Lower lobe of right lung (tissue), 2 donors: ENCODE measurements at places on chromosomes 12 and 14. TPM values are rescaled to one million over a fixed set of nuclear protein-coding genes. Genes with fewer than 3 reads are reported as not detected.

- H3K27ac ChIP-seq: no peak overlapping the region
- H3K27me3 ChIP-seq: no peaks in the 10 kb centered on the region
- H3K4me1 ChIP-seq: peaks cover 16% of the 10 kb centered on the region
- no peak for DNase-seq
Measured at GRCh38 chr12:7021956-7022355, 3.7 kb upstream of the LPCAT3 start.

GRCh38 chr14:67444395-67444794 lies 32.4 kb upstream of the PLEK2 start:
- H3K4me1 ChIP-seq: no peaks in the 10 kb centered on the region
- no peaks in the 10 kb centered on the region for H3K36me3 ChIP-seq
- H3K27me3 ChIP-seq: no peaks in the 10 kb centered on the region

- no peaks in the 10 kb centered on the region for H3K27me3 ChIP-seq
- H3K36me3 ChIP-seq: no peaks in the 10 kb centered on the region
- no peak for DNase-seq
- H3K4me1 ChIP-seq: no peaks in the 10 kb centered on the region
- H3K27ac ChIP-seq: no peak overlapping the region
- H3K4me3 ChIP-seq: no peak overlapping the region
Measured at GRCh38 chr14:84458881-84459280, 1071.1 kb upstream of the FLRT2 start.

DNA sequence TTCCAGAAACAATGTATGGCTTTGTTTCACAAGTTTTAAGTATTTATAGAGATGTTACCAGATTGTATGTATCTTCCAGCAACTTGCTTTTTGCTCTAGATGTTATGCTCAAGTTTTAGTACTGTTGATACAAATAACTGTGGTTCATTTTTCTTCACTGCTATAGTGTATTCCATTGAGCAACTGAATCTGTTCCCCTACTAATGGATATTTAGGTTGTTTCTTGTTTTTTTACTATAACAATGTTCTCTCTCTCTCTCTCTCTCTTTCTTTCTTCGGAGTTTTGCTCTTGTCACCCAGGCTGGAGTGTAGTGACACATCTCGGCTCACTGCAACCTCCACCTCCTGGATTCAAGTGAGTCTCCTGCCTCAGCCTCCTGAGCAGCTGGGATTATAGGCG lies 16.6 kb downstream of the HCAR2 start:
- no peaks in the 10 kb centered on the region for H3K27me3 ChIP-seq
- H3K4me3 ChIP-seq: no peak overlapping the region
- no peaks in the 10 kb centered on the region for H3K36me3 ChIP-seq
- no peak overlapping the region for H3K27ac ChIP-seq

DNA sequence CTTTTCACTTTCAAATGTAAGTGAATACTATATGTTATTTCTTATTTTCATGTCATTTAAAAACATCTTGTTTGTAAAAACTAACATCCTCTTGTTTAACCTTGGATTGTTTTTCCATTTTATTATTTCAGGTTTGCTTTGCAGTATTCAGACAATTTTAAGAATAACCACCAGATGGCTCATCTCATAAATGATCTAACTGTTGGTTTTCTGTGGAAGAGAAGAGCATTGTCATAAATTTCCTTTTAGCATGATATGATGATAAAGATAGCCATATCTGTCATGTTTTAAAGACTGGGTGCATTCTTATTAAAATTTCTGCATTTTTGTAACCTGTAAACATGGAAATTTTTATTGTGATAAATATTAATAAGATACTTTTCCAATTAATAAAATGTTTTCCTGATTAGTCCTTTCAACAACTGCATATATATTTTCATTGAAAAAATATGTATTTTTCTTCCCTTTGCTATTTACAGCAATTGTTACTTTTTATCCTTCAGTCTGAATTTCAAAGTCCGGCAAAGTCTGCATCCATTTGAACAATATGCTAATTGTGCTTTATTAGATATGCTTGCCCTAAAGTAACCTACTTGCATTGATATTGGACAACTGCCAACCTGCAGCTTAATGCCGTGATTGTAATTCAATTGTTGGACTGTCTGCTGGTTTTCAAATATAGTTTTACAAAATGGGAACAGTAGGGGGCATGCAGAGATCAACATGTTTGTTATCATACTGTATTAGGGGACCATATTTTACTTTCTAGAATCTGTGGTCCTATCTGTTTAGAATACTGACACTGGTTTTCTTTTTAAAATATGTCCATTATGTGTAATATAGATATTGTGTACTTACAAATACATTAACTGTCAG lies 163.4 kb downstream of the GARIN6 start:
- H3K27me3 ChIP-seq: no peaks in the 10 kb centered on the region
- H3K27ac ChIP-seq: no peak overlapping the region
- DNase-seq: no peak
- no peaks in the 10 kb centered on the region for H3K36me3 ChIP-seq
- H3K4me3 ChIP-seq: no peak overlapping the region

GRCh38 chr14:96735526-96735925 lies 61.7 kb upstream of the VRK1 start:
- H3K4me1 ChIP-seq: no peaks in the 10 kb centered on the region
- H3K27me3 ChIP-seq: peaks cover 44% of the 10 kb centered on the region
- no peak overlapping the region for H3K4me3 ChIP-seq
- H3K27ac ChIP-seq: no peak overlapping the region

DNA sequence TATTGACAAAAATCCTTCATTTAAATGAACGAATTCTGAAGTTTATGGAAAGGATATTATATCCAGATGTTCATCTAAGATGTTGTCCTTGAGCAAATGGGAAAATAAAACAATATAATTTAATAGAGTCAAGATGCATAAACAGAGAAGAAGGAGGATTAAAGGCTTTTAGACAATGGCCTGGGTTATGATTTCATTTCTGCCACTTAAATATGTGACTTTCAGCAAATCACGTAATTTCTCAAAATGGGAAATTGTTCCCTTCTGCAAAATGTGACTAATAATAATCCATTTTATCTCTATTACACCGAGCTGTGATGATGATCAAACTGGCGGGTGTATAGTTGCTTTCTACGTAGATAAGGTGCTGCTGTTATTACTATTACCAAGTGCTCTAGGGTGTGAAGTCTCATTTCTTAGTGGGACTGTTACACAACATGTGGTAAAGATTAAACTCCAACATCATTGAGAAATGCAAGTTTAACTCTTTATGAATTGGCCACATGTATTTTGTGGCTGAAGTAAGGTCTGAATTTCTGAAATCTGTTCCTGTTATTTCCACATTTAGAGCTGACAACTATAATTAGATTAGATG lies 157.0 kb downstream of the MYRFL start:
- H3K4me3 ChIP-seq: no peak overlapping the region
- no peaks in the 10 kb centered on the region for H3K36me3 ChIP-seq
- no peaks in the 10 kb centered on the region for H3K27me3 ChIP-seq
- no peaks in the 10 kb centered on the region for H3K4me1 ChIP-seq
- DNase-seq: no peak
- no peak overlapping the region for H3K27ac ChIP-seq

- no peaks in the 10 kb centered on the region for H3K36me3 ChIP-seq
- no peaks in the 10 kb centered on the region for H3K4me1 ChIP-seq
- no peak overlapping the region for H3K27ac ChIP-seq
- H3K4me3 ChIP-seq: no peak overlapping the region
Measured at GRCh38 chr14:69904246-69904645, 25.0 kb downstream of the SMOC1 start.

- H3K36me3 ChIP-seq: no peaks in the 10 kb centered on the region
- H3K4me1 ChIP-seq: no peaks in the 10 kb centered on the region
- H3K27me3 ChIP-seq: peaks cover 15% of the 10 kb centered on the region
- no peak overlapping the region for H3K27ac ChIP-seq
Measured at GRCh38 chr12:131167334-131167733, 213.6 kb downstream of the ADGRD1 start.

GRCh38 chr12:39958377-39958776 lies 147.5 kb downstream of the SLC2A13 start:
- DNase-seq: no peak
- H3K27me3 ChIP-seq: no peaks in the 10 kb centered on the region
- no peaks in the 10 kb centered on the region for H3K36me3 ChIP-seq
- no peaks in the 10 kb centered on the region for H3K4me1 ChIP-seq
- no peak overlapping the region for H3K27ac ChIP-seq

- H3K4me3 ChIP-seq: no peak overlapping the region
- H3K27ac ChIP-seq: no peak overlapping the region
- no peak for DNase-seq
- H3K4me1 ChIP-seq: no peaks in the 10 kb centered on the region
Measured at GRCh38 chr12:89493670-89494302, 30.8 kb downstream of the GALNT4 start.

DNA sequence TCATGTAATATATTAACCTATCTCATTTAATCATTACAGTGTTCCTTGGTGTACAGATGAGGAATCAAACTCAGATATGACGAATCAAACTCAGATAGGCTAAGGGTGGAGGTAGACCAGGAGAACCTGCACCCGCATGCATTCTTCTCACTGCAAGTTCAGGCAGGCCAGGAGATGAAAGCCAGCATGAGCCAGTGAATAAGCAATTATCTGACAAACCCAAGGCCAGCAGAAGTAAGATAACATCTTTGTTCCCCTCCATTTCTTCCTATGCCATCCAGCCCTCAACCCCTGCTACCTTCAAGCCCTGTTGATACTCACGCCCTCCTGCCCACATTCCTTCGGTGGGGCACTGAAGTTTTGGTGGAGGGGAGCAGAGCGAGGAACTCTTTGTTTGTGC lies 152.2 kb downstream of the ETV6 start:
- H3K36me3 ChIP-seq: no peaks in the 10 kb centered on the region
- no peak for DNase-seq
- H3K27me3 ChIP-seq: no peaks in the 10 kb centered on the region

GRCh38 chr12:85676816-85677749 lies 159.1 kb downstream of the RASSF9 start:
- H3K27ac ChIP-seq: no peak overlapping the region
- H3K4me3 ChIP-seq: no peak overlapping the region
- no peak for DNase-seq
- no peaks in the 10 kb centered on the region for H3K4me1 ChIP-seq

DNA sequence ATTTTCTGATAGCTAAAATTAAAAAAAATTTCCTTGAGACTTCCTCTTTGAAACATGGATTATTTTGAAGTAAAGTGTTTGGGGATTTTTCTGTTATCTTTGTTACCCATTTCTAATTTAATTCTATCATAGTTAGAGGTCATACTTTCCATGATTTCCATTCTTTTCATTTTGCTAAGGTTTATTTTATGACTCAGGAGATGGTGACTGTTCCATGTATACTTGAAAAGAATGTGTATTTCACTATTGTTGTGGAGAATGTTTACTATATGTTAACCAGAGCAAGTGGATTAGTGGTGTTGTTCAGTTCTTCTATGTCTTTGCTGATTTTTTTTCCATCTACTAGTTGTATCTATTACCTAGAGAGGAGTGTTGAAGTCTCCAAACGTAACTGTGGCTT lies 250.5 kb upstream of the PELI2 start:
- no peaks in the 10 kb centered on the region for H3K36me3 ChIP-seq
- DNase-seq: no peak
- no peak overlapping the region for H3K27ac ChIP-seq
- H3K27me3 ChIP-seq: no peaks in the 10 kb centered on the region
- H3K4me3 ChIP-seq: no peak overlapping the region
- H3K4me1 ChIP-seq: no peaks in the 10 kb centered on the region

- H3K27me3 ChIP-seq: no peaks in the 10 kb centered on the region
- no peak overlapping the region for H3K4me3 ChIP-seq
- H3K4me1 ChIP-seq: no peaks in the 10 kb centered on the region
- no peak for DNase-seq
- no peaks in the 10 kb centered on the region for H3K36me3 ChIP-seq
Measured at GRCh38 chr12:25781232-25781631, 177.2 kb upstream of the RASSF8 start.

GRCh38 chr12:99067171-99067785 lies 422.2 kb downstream of the APAF1 start:
- DNase-seq: no peak
- H3K4me3 ChIP-seq: no peak overlapping the region
- no peaks in the 10 kb centered on the region for H3K27me3 ChIP-seq

DNA sequence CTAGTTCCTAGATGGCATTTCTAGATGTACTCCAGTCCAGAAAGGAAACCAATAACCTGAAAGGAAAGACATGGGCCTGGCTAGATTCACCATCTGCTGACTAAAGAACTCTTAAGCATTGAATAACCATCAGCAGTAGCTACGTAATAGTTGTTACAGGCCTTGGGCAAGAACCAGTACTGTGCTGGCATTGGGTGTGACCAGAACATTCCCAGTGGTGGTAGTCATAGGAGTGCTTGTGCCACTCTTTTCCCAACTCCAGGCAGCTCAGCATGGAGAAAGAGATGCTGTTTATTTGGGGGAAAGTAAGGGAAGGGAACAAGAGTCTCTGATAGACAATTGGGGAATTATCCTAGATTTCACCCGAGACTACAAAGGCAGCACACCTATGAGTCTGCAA lies 333.3 kb downstream of the SLC16A7 start:
- no peak overlapping the region for H3K27ac ChIP-seq
- H3K27me3 ChIP-seq: no peaks in the 10 kb centered on the region
- no peak overlapping the region for H3K4me3 ChIP-seq
- no peaks in the 10 kb centered on the region for H3K36me3 ChIP-seq
- no peak for DNase-seq

DNA sequence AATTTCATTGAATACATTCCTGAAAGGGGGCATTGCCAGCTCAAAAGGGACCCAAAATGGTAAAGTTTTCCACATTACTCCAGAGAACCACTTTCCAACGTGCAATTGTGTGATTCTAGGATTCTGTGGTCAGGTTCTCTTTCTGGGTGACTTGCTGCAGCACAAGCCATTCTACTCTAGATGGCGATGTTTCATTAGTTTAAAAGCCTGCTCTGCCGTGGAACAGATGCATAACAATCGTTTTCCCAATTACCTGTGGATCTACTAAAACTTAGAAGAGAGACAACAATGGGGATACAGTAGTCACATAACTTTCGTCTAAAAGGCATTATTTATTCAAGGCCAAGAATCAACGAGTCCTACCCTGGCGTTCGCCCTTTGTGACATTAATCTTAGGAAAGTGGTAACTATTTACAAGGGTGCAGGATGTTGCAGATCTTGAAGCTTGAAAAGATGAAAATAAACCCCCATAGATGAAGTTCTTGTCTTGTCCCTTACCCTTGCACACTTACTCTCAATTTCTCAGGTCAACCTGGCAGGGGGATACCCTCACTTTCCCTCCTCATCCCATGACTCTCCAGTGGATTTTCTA lies 400.9 kb downstream of the SNAPC1 start:
- H3K27me3 ChIP-seq: no peaks in the 10 kb centered on the region
- H3K36me3 ChIP-seq: no peaks in the 10 kb centered on the region
- DNase-seq: no peak
- no peak overlapping the region for H3K4me3 ChIP-seq

AKAP6 gene
- 8.6 TPM for total RNA-seq

SLC39A5 gene
- total RNA-seq: not detected

DYRK2 gene
- 17.6 TPM for total RNA-seq

ZNF740 gene
- total RNA-seq: 49.5 TPM

ERP27 gene
- 16.2 TPM for total RNA-seq

CLEC4C gene
- total RNA-seq: not detected

CDCA3 gene
- total RNA-seq: 2.9 TPM

ACSM4 gene
- not detected for total RNA-seq

MIP gene
- total RNA-seq: not detected

POU6F1 gene
- total RNA-seq: 13.5 TPM

MARK3 gene
- total RNA-seq: 99.4 TPM

GLS2 gene
- 4.8 TPM for total RNA-seq

SYT10 gene
- 0.21 TPM for total RNA-seq
